T-helper 9 cell (primary cell): ENCODE measurements at places on chromosomes 1 and 21.

GRCh38 chr1:11529763-11530730 lies 51.1 kb downstream of the DISP3 start:
- DNase-seq = no peak

DNA sequence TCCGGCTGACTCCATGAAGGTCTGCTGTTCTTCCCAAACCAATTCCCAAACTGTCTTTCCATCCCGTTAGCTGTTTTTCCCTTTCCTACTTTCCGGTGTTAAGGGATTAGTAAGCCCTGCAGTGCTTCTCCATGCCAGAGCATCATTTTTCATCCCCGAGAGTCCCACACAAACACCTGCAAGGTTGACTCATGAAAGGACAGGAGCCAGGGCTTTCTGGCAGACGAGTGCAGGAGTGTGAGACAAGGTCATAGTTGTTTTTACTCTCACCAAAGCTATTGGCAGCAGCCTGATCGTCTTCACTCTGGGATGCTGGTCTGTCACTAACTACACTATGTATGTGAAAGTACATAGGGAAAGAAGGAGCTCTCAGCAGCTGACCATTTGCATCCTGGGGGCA lies 10.2 kb upstream of the BECN2 start:
- DNase-seq = no peak

GRCh38 chr1:177746155-177746554 lies 223.7 kb downstream of the SEC16B start:
- no peak for DNase-seq

- DNase-seq = no peak
Measured at GRCh38 chr1:227415115-227415790, 97.0 kb upstream of the CDC42BPA start.

- DNase-seq = no peak
Measured at GRCh38 chr1:84975035-84975434, 21.9 kb downstream of the MCOLN2 start.

- DNase-seq = no peak
Measured at GRCh38 chr1:162145280-162145965, 75.9 kb downstream of the NOS1AP start.

DNA sequence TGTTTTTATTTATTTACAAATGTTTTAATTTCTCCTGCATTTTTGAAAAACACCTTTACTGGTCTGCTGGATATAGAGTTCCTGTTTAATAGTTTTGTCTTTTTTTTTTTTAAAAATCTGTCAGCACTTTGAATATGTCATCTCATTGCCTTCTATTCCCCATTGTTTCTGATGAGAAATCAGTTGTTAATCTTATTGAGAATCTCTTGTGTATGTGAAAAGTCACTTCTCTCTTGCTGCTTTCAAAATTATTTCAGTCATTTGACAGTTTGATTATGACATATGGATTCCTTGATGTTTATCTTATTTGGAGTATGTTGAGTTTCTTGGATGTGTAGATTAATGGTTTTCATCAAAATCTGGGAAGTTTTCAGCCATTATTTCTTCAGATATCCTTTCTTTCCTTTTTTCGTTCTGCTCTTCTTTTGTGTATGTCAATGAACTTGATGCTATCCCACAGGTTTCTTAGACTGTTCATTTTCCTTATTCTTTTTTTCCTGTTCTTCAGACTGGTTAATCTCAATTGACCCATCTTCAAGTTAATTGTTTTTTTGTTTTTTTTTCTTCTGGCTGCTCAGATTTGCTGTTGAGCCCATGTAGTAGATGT lies 51.2 kb upstream of the CCDC190 start:
- DNase-seq = no peak

DNA sequence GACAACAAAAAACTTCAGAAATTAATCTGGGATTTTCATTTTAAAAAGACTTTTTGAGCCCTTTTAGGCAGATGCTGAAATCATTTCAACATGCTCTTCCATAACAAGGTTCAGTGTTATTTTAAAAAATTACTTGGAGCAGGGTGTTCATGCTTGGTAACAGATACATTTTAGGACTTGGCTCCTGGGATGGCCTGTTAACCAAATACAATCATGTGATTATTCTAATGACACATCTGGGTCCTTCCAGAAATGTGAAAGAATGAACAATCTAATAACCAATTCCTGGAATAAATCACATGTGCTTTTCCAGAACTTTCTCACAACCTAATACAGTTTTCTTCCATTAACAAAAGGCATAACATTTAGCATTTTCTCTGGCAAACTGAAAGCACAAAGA lies 379.8 kb upstream of the RUNX1 start:
- no peak for DNase-seq

DNA sequence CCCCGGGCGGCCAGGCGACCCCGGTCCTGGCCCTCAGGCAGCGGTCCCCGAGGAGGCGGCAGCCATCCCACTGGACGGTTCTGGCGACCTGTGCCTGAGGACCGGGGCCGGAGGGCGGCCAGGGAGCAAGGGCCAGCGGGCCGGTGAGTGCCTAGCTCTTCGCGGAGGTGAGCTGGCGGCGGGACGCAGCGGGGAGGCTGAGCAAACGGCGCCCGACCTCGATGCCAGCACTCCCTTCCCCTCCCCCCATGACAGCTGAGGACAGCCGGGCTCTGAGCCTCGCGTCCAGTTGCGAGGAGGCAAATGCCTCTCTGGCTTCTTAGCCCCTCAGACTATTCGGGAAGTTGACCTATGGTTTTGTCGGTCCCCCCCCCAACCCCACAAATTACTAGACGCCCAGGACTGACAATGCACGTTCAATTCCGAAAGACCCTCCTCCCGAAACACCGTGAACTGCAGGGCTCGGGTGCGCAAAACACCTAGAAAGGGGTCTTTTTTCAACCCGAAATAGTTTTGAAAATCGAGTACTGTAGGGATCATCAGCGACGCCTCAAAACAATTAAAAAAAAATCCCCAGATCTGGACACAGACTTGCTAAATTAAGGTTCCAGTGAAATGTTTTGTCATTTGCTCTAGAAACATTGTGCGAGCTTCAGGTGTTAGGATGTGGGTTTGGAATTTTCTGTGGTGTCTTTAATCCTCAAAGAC lies 8.3 kb downstream of the CDKN2C start:
- DNase-seq = no peak

- no peak for DNase-seq
Measured at GRCh38 chr1:43316738-43317520, 16.1 kb downstream of the TIE1 start.

DNA sequence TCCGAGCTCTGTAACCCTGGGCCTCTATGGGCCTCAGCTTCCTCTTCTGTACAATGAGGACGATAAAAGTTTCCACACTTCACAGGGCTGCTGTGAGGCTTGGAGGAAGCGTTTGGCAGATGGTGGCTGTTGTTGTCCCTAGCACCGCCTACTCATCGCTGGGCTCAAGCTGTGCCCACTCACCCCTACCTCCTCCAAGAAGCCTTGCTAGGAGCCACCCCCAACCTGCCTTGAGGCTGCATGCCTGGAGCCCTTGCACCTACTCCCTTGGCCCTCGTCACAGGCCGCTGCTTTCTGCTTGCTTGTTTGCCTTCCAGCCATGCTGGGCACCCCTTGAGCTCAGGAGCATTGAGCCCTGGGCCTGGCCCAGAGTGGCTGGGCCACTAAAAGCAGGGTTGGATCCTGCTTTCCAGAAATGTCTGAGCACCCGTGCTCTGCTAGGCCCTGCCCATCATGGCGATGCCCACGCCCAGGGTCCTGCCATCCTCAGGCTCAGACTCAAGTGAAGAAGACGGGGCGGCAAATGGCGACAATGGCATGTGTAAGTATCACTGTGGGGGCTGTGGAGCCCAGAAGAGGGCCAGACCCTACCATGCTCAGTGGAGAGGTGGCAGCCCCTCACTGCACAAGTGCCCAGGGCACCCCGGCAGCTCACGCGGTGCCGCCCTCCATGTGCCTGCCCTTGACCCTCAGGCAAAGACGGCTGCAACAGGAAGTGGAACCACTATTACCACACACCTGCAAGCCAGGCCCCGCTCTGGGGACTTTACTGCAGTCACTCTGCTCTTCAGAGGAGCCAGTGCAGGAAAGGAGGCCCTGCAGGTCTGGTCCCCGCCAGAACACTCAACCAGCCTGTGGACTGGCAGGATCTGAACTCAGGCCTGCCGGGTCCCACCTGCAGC lies 9.5 kb downstream of the SH3BGRL3 start:
- DNase-seq = no peak

GRCh38 chr1:179287946-179288345 lies 5.7 kb upstream of the SOAT1 start:
- DNase-seq = no peak

GRCh38 chr1:117089996-117090395 lies 29.9 kb downstream of the TTF2 start:
- no peak for DNase-seq

DNA sequence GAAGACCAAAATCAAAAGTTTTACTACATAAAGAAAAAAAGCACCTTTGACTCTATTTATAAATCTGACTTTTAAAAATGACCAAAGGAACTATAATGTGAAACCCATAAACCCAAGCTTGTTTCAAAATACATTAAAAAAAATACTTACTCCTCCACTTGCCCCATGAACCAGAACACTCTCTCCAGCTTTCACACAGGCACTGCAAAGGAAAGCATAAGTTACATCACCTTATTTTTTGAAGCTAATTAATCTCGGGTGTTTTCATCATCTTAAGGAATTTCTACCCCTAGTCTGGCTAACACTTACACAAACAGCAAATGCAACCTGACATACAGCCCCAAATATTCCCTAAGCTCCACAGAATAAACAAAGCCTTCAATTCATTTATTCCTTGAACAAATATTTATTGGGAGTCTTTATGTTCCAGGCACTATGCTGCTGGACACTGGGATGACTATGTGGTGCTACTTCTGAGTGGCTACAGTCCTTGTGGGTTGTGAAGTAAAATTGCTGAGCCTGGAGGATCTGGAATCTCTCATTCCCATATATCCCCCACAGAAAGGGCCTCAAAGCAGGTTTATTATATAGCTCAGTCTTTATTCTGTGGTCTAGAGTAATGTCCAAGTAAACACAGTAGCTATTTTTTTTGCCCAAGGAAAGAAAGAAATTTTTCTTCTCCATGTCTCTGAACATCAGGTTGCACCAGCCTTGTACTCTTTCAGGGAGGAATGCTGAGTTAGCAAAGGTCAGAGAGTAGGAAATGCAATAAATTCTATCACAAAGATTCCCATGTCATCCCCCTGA lies 18.2 kb downstream of the CRYZ start:
- no peak for DNase-seq

DNA sequence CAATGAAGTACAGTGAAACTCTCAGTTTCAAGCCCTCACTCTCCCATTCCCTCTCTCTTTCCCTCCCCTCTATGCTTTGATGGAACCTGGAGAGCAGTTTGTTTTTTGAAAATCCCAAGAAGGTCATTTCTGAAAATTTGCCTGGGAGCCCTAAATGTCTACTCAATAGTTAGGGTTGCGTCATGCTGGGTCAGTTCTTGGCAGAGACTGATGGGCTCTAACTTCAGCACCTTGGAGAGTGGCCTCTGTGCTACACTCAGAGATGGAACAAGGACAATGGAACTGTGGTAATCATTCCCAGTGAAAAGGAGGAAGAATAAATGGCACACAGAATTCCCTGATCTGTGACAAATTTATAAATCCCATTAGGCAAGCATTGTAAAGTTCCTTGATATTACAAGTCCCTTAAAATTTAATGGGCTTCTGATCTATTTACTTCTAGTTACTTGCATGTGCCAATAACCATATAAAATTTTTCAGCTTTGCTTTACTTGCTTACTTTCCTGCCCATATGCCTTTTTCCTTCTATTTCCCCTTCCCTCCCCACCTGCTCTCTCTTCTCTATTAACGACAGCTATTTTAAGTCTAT lies 182.9 kb upstream of the KCND3 start:
- no peak for DNase-seq

DNA sequence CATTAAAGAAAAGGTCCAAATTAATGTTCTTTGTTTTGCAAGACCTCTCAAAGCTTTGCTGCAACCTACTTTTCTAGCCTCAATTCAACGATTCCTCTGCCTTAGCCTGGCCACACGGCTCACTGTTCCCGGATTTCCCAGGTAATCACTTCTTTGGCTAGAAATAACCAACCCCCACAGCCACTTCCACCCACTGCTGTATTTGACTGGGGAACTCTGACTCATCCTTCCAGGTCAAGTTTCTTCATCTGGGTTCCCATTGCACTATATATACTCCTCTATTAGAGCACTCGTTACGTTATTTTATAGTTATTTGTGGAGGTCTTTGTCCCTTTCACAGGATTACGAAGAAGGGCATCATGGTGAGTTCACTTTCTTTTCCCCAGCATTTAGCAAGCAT lies 185.9 kb downstream of the CACNA1E start:
- DNase-seq = no peak

DNA sequence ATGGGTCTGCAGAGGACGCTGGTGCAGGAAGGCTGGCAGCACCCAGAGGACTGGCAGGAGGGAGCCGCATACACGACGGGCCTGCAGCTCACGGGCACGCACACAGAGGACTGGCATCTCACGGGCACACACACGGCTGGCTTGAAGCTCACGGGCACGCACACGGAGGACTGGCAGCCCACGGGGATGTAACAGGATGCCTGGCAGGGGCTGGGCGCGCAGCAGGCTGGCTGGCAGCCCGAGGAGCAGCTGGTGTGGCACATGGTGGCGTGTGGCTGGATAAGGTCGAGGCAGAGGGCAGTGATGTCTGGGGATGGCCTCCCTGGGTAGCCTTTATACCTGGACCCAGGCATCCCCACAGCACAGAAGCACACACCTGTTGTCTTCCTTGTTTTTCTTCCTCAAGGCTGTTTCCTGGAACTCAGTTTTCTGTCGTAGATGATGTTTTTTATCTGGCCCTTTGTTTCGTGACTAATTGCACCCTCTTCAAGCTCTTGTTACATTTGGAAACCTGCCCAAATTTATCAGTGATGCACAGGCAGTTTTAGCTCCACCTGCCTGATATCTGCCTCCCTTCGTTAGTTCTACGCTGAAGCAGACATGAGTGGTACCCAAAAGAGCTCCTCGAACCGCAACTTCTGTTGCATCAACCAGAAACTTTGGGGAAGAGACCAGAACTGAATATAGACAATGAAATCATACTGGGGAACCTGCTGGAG lies at the start of gene KRTAP12-1:
KRTAP12-1 (minus strand) TSS at position 303 of the 719 bp plus-strand sequence; CDS start at position 263, 40 bp downstream.
- DNase-seq = no peak

DNA sequence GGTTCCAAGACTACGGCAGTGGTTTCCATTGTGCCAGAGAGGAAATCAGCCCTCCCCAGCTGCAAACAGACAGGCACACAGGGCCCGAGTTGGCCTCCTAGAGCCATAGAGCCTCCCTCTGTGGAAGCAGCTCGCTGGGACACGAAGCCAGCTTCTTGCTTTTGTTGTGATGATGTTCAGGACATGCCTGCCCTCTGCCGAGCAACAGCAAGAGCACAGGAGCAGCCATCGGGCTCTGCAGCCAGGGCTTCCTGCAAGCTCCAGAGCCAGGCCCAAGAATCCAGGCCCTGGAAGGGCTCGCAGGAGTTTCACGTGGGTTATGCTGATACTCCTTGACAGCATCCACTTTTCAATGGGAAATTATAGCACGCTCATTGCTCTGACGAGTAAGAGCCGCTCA lies 18.5 kb downstream of the NPHP4 start:
- DNase-seq = no peak
